T-cell (primary cell): ENCODE measurements at places on chromosomes 5 and 9. TPM values are rescaled to one million over a fixed set of nuclear protein-coding genes. Genes with fewer than 3 reads are reported as not detected.
A peak's percentile ranks its signal among the peaks of the same experiment; 100 is the strongest.

- H3K27ac ChIP-seq: no peak overlapping the region
- no peaks in the 10 kb centered on the region for H3K4me1 ChIP-seq
- H3K27me3 ChIP-seq: no peaks in the 10 kb centered on the region
- no peaks in the 10 kb centered on the region for H3K36me3 ChIP-seq
- no peak overlapping the region for H3K4me3 ChIP-seq
These were observed 23.0 kb upstream of the TRIO start for GRCh38 chr5:14120176-14120575.

GRCh38 chr9:89388084-89388867, 70.0 kb downstream of the SECISBP2 start:
- no peaks in the 10 kb centered on the region for H3K4me1 ChIP-seq
- no peak overlapping the region for H3K27ac ChIP-seq
- DNase-seq: no peak
- H3K27me3 ChIP-seq: no peaks in the 10 kb centered on the region

The IL13 gene
- 1.9 TPM for total RNA-seq

- no peak for DNase-seq
- H3K27ac ChIP-seq: no peak overlapping the region
- H3K27me3 ChIP-seq: no peaks in the 10 kb centered on the region
- H3K4me3 ChIP-seq: no peak overlapping the region
These were observed 75.0 kb downstream of the TTC39B start for GRCh38 chr9:15231788-15232635.

DNA sequence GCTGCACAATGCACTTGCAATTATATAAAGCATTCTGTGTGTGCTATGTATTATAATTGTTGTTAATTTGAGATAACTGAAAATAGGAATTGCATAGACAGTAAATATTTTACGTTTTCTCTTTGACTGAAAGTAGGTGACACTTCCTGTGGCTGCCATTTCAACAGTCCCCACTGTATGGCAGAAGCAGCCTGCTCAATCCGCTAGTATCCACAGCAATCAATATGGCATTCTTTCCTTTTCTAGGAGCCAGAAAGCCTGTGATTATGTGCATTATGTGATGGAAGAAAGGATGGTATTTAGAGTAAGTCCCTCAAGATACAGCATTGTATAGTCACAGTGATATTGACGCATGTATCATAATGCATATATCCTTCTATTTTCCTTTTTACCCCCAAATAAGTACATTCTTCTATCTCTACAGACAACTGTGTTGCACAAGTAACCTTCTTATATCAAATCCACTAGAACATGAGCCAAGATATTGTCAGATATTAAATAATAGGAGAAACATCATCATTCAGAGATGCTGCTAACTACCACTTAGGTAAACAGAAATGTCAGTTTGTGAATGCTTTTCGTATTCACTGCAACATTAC, 59.7 kb downstream of the CARTPT start:
- no peaks in the 10 kb centered on the region for H3K4me1 ChIP-seq
- DNase-seq: no peak
- peaks cover 4% of the 10 kb centered on the region for H3K27me3 ChIP-seq
- no peaks in the 10 kb centered on the region for H3K36me3 ChIP-seq
- H3K4me3 ChIP-seq: no peak overlapping the region

DNA sequence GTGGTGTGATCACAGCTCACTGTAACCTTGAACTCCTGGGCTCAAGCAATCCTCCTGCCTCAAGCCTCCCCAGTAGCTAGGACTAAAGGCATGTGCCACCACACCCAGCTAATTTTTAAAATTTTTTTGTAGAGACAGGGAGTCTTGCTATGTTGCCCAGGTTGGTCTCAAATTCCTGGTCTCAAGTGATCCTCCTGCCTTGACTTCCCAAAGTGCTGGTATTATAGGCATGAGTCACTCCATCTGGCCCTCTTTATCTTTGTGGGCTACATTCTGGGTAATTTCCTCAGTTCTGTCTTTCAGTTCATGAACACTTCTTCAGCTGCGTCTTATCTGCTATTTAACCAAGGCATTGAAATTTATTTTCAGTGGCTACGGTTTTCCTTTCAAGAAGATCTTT, 196.6 kb upstream of the IER5L start:
- H3K27ac ChIP-seq: no peak overlapping the region
- H3K36me3 ChIP-seq: no peaks in the 10 kb centered on the region
- no peaks in the 10 kb centered on the region for H3K4me1 ChIP-seq
- DNase-seq: no peak
- no peak overlapping the region for H3K4me3 ChIP-seq

DNA sequence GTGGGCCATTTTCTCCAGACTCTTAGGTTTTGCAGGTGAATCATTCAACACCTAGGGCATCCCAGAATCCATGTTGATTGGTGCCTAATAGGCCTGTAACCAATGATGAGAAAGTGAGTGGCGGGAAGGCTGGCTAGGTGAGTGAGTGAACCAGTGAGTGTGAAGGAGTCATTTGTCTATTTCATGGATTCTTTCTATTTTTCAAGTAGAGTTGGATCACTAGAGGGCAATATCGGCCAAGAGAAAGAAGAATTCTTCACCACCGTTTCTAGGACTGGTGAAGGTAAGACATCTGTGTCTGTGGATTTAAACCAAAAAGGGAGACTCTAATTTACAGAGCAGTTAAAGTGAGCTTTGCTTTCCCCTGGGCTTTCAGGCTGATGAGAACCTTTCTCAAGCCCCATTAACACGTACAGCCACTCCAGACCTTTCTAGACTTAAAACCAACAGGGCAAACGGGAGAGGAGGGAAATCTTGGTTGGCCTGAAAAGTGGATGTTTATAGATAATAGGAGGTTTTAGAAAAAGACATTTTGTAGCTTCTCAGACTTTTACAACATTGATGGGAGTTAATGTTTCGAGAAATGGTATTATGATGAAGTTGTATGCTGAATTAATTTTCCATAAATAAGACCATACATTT, 114.3 kb upstream of the IL12B start:
- no peak overlapping the region for H3K27ac ChIP-seq
- no peaks in the 10 kb centered on the region for H3K4me1 ChIP-seq
- H3K36me3 ChIP-seq: no peaks in the 10 kb centered on the region
- no peaks in the 10 kb centered on the region for H3K27me3 ChIP-seq

- H3K27me3 ChIP-seq: no peaks in the 10 kb centered on the region
- peaks cover 31% of the 10 kb centered on the region for H3K36me3 ChIP-seq
- no peaks in the 10 kb centered on the region for H3K4me1 ChIP-seq
- no peak overlapping the region for H3K4me3 ChIP-seq
These were observed 89.0 kb downstream of the ERBIN start for GRCh38 chr5:66015196-66015960.

GRCh38 chr9:21432672-21433425, 7.4 kb upstream of the IFNA1 start:
- DNase-seq: no peak
- peaks cover 10% of the 10 kb centered on the region for H3K27me3 ChIP-seq
- no peaks in the 10 kb centered on the region for H3K4me1 ChIP-seq
- H3K36me3 ChIP-seq: no peaks in the 10 kb centered on the region
- H3K27ac ChIP-seq: no peak overlapping the region
- no peak overlapping the region for H3K4me3 ChIP-seq

DNA sequence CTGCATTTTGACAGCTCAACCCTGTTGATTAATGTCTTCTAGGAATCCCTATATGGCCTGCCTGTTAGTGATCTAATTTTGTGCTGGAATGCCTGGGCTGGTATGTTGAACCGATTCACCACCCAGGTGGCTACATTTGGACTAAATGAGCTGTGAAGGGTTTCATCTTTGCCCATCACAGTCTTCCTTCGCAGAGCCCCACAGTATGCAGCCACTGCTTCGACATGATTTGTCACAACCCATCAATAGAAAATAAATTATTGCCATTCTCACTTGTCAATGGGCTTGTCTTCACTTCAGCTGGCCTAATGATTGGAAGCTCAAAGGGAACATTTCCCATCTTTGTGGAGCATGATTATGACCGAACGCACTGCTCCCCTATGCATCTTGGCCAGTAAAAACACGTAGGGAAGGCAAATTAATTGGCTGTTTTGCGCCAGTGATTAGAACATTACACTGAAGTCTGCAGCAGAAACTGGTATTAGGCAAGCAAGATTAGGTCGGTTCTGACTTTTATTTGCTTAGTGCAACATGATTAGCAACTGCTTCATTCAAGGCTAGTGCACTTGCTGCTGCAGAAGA, 408.5 kb downstream of the KIAA0825 start:
- H3K27ac ChIP-seq: no peak overlapping the region
- H3K27me3 ChIP-seq: no peaks in the 10 kb centered on the region
- H3K4me3 ChIP-seq: no peak overlapping the region
- H3K36me3 ChIP-seq: no peaks in the 10 kb centered on the region
- no peaks in the 10 kb centered on the region for H3K4me1 ChIP-seq

The FOXD4 gene
- total RNA-seq: 0.35 TPM

The SLC45A2 gene
- not detected for total RNA-seq

- H3K36me3 ChIP-seq: no peaks in the 10 kb centered on the region
- no peak overlapping the region for H3K27ac ChIP-seq
- no peak overlapping the region for H3K4me3 ChIP-seq
These were observed 7.5 kb upstream of the RMND5B start for GRCh38 chr5:178123094-178123965.

DNA sequence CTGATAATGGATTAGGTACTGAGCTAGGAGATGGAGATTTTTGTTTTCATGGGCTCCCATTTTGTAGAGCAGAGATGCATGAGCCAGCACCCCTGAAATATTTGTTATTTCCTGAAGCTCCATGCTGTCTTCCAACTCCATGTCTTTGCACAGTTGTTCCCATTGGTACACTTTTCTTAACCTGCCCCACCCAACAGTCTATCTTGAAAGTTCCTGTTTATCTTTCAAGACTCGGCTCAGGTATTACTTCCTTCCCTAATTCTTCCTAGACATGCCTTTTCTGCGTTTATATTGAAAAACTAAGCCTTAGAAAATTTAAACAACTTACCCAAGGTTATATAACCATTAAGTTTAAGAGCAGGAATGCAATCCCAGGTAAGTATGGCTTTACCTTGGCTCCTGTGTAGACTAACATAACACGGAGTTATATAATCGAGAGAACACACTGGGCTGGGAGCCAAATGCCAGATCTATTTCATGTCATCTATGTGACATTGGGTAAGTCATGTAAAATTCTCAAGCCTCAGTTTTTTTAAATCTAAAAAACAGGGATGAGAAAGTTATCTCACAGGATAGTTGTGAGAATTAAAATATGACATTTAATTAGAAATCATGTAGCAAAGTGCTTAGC, 67.4 kb downstream of the LIX1 start:
- H3K4me1 ChIP-seq: no peaks in the 10 kb centered on the region
- no peaks in the 10 kb centered on the region for H3K27me3 ChIP-seq
- no peak overlapping the region for H3K4me3 ChIP-seq
- H3K27ac ChIP-seq: no peak overlapping the region

DNA sequence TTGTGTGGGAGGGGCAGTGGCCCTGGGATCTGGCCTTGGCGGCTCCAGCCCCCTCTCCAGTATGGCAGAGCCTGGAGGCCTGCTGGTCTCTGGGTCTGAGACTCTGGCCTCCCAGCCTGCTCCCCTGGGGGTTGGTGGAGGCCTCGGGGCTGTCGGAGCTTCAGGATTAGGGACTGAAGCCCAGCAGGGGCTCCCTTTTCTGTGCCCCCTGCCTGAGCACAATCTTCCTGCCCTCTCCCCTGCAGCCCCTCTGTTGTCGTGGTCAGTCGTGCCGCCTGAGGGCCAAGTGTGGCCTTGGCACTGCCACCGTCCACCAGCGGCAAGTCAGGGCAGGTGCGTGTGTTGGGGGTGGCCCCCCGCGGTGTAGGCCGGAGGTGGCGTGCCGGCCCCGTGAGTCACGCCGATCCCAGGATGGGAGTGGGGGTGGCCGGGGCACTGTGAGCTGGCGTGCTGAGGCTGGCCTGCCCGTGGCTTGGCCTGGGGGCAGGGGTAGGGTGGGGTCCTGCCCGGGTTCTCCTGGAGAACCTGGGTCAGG, 53.6 kb downstream of the RXRA start:
- H3K27me3 ChIP-seq: peaks cover 8% of the 10 kb centered on the region
- H3K36me3 ChIP-seq: no peaks in the 10 kb centered on the region
- H3K4me3 ChIP-seq: no peak overlapping the region
- H3K4me1 ChIP-seq: peaks cover 56% of the 10 kb centered on the region

The CCDC112 gene
- 3.0 TPM for total RNA-seq

The NCBP1 gene
- 34.1 TPM for total RNA-seq

DNA sequence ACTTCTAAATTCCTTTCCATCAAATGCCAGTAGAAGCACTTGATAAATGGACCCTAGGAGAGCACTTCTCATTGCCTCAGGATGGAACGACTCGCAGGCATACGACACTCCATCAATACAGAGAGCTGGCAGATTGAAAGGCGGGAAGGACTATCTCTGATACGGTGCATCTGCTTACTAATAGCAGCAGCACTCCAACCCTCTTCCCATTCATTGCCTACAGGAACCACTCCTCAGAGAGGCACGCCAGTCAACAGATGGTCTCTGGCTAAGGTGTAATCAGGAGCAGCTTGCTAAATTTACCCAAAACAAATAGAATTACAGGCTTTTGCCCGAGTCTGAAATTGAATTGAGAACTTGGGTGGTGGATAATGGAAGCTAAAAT, 168.1 kb downstream of the EFNA5 start:
- peak overlapping the region; percentile 44 for H3K27ac ChIP-seq
- no peak for DNase-seq

The WDR5 gene
- 38.3 TPM for total RNA-seq
